Uterus (tissue), 4 donors: ENCODE measurements at places on chromosomes 1 and 21.

- H3K27me3 ChIP-seq = no peaks in the 10 kb centered on the region
- H3K4me3 ChIP-seq = no peak overlapping the region
- DNase-seq = no peak
Observed at GRCh38 chr1:222950892-222951291, 136.1 kb downstream of the DISP1 start.

- H3K4me3 ChIP-seq = no peak overlapping the region
- DNase-seq = no peak
- no peaks in the 10 kb centered on the region for H3K36me3 ChIP-seq
- no peaks in the 10 kb centered on the region for H3K27me3 ChIP-seq
Observed at GRCh38 chr1:230972855-230973271, 5.8 kb downstream of the TTC13 start.

GRCh38 chr1:39098546-39099250 lies 72.5 kb downstream of the NDUFS5 start:
- no peak overlapping the region for H3K4me3 ChIP-seq
- no peaks in the 10 kb centered on the region for H3K27me3 ChIP-seq
- H3K36me3 ChIP-seq = no peaks in the 10 kb centered on the region
- no peaks in the 10 kb centered on the region for H3K4me1 ChIP-seq

GRCh38 chr1:25117233-25117823 lies 115.0 kb downstream of the SYF2 start:
- H3K27me3 ChIP-seq = no peaks in the 10 kb centered on the region
- H3K27ac ChIP-seq = no peak overlapping the region
- DNase-seq = no peak

GRCh38 chr1:109517337-109517736 lies 7.8 kb upstream of the AMIGO1 start:
- no peak for DNase-seq
- no peak overlapping the region for H3K4me3 ChIP-seq
- no peak overlapping the region for H3K27ac ChIP-seq
- H3K36me3 ChIP-seq = no peaks in the 10 kb centered on the region

- no peaks in the 10 kb centered on the region for H3K27me3 ChIP-seq
- peak; percentile 33 for DNase-seq
- H3K4me1 ChIP-seq = no peaks in the 10 kb centered on the region
- H3K4me3 ChIP-seq = no peak overlapping the region
- no peak overlapping the region for H3K27ac ChIP-seq
- no peaks in the 10 kb centered on the region for H3K36me3 ChIP-seq
Observed at GRCh38 chr1:157490467-157491165, 61.7 kb downstream of the FCRL5 start.

- H3K36me3 ChIP-seq = no peaks in the 10 kb centered on the region
- H3K27me3 ChIP-seq = no peaks in the 10 kb centered on the region
- no peak for DNase-seq
- no peaks in the 10 kb centered on the region for H3K4me1 ChIP-seq
- no peak overlapping the region for H3K4me3 ChIP-seq
Observed at GRCh38 chr1:27070390-27071048, 57.9 kb upstream of the TENT5B start.

DNA sequence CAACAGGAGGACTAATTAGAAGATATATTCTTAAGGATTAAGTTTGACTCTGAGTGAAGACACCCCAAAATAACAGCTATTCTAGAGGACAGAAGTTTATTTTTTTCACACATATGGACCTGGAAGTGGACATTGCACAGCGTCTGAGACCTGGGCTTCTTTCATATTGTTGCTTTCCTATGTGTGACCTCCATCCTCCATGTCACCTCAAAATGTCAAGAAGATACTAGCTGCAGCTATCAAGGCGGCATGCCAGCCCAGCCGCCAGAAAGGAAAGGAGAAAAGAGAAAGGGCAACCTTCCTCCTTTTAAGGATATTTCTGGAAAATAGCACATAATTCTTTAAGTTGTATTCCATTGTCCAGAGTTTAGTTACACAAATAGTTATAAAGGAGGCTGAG lies 220.4 kb downstream of the PATJ start:
- H3K36me3 ChIP-seq = no peaks in the 10 kb centered on the region
- H3K27ac ChIP-seq = no peak overlapping the region
- DNase-seq = no peak

- H3K27ac ChIP-seq = peak overlapping the region; percentile 99
- H3K27me3 ChIP-seq = no peaks in the 10 kb centered on the region
- H3K4me3 ChIP-seq = peak overlapping the region; percentile 92
- no peaks in the 10 kb centered on the region for H3K36me3 ChIP-seq
Observed at GRCh38 chr1:22053861-22054770, 1.6 kb downstream of the CDC42 start.

DNA sequence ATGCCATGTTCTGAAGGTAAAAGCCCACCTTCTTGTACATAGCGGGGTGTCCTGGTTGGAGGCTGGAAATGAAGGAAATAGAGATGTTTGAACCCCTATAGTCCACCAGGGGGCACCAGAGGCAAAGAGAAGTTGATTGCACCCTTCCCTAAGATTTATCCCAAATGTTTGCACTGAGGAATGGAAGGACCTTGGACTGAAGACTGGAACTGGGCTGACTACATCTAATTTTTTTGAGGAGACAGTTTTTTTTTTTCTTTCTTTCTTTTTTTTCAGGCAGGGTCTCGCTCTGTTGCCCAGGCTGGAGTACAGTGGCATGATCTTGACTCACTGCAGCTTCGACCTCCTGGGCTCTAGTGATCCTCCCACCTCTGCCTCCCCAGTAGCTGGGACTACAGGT lies 55.3 kb upstream of the EIF4G3 start:
- H3K4me1 ChIP-seq = no peaks in the 10 kb centered on the region
- H3K27me3 ChIP-seq = no peaks in the 10 kb centered on the region
- no peak overlapping the region for H3K27ac ChIP-seq
- no peak for DNase-seq
- H3K36me3 ChIP-seq = no peaks in the 10 kb centered on the region

DNA sequence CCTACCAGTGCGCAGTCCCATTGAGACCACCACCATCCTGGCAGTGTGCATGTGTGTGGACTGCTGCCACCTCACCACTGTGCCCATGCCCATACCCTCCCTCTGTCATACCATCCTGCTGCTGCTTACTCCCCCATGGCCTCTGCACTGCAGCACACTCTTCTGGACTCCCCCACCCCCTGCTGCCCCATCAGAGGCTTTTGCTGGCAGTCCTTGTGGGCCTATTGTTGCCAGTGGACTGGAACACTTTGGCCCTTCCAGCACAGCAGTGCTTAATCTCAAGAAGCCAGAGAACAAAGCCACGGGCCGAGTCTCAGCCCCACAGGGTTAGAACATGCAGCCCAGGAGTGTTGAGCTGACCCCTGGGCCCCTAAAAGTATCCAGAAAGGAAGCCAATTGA lies 41.9 kb upstream of the IVNS1ABP start:
- H3K27ac ChIP-seq = no peak overlapping the region
- no peak for DNase-seq
- no peaks in the 10 kb centered on the region for H3K36me3 ChIP-seq
- no peak overlapping the region for H3K4me3 ChIP-seq
- no peaks in the 10 kb centered on the region for H3K4me1 ChIP-seq

DNA sequence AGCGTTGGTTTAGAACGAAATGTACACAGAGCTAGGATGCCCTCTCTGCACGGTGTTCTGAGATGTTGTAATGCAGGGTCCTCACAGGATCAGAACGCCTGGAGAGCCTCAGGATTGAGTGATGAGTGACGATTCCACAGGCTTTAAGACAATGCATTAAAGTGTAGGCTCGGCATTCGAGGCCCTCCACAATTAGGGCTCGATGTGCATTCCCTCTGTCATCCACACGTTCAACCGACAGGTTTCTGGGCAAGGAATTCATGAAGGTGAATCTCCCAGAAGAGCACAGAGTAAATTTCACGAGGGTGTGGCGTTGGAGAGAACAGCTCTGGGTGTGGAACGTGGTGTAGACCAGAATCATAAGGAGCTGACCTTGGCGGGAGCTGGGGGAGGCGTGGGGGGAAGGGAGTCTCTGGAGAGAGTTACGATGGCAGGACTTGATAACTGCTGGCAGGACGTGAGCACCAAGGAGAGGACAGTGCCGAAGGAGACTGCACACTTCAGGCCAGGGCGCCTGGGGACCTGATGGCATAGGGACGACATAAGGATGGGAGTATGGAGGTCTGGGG lies 51.0 kb upstream of the EFHD2 start:
- no peak overlapping the region for H3K4me3 ChIP-seq
- no peaks in the 10 kb centered on the region for H3K36me3 ChIP-seq
- no peak for DNase-seq
- no peak overlapping the region for H3K27ac ChIP-seq
- no peaks in the 10 kb centered on the region for H3K4me1 ChIP-seq

- no peaks in the 10 kb centered on the region for H3K27me3 ChIP-seq
- no peaks in the 10 kb centered on the region for H3K4me1 ChIP-seq
- no peak overlapping the region for H3K4me3 ChIP-seq
Observed at GRCh38 chr21:15567191-15567590, 162.6 kb upstream of the USP25 start.

DNA sequence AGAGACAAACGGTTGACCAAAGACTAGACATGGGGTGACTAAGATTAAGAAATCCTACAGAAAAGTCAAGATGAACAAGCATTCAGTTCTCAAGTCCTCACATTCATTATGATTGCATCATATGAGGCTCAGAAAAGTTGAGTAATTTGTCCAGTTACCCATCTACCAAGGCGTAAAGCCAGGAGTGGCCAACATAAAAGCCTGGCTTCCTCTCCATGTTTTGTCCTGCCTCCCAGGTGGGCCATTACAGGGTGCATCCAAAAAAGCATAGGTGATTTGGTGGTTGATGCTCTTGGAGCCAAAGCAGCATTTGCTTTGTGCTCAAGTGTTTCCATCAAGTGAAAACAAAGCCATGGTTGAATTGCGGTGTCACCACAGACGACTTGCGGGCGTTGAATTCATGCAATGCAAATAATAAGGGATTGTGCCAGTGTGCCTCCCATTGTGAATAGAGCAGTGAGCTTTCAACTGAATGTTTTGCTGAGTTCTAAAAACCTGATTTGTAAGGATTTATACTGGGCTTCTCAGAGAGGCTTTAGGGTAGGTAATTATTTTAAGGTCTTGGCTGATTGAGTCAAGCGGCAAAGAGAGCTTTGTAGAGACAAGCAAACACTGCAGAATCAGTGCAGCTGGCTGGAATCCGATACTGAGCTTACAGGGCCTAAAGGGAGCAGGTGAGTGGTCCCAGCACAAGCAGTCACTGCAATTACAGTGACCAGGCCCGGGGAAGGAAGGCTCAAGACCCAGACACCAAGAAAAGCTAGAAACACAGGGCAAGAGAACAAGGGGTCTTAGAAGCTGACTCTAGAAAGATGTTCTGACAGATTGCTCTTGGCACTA lies 54.1 kb downstream of the KCNJ15 start:
- no peaks in the 10 kb centered on the region for H3K36me3 ChIP-seq
- H3K4me1 ChIP-seq = no peaks in the 10 kb centered on the region

DNA sequence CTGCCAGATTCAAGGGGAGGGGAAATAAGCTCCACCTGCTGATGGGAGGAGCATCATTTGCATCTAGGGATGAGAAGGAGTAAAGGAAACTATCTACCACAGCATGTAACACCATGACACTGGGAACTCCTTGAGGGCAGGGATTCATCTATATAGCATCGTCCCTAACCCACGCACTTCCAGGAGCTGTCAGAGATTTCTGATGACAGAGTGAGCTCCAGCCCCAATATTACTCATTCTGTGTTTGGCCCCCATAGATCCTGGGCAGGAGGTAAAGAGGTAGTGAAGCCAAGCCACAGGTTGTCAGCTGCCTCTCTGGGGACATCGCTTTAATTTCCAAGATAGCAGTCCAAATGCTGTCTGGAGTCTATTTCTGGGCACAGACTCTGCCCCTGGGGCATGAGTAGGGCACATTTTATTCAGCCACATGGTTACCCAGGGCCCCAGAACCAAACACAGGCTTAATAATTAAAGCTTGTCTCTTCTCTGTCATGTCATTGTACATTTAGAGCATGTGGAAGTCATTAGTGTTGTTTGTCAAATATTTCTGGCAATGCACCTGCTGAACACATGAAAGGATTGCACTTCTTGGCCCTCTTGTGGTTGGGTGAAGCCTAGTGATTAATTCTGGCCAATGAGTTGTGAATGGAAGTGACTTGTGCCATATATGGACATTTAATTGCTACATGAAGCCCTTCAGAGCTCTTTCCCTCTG lies 105.9 kb upstream of the POU3F1 start:
- no peaks in the 10 kb centered on the region for H3K27me3 ChIP-seq
- no peaks in the 10 kb centered on the region for H3K36me3 ChIP-seq
- H3K4me1 ChIP-seq = no peaks in the 10 kb centered on the region
- DNase-seq = no peak

- no peak for DNase-seq
- H3K4me1 ChIP-seq = no peaks in the 10 kb centered on the region
- no peak overlapping the region for H3K27ac ChIP-seq
- H3K27me3 ChIP-seq = no peaks in the 10 kb centered on the region
- H3K36me3 ChIP-seq = no peaks in the 10 kb centered on the region
- no peak overlapping the region for H3K4me3 ChIP-seq
Observed at GRCh38 chr1:77375541-77375940, 93.7 kb downstream of the AK5 start.

- no peak overlapping the region for H3K4me3 ChIP-seq
- H3K27me3 ChIP-seq = no peaks in the 10 kb centered on the region
- no peaks in the 10 kb centered on the region for H3K4me1 ChIP-seq
- no peak for DNase-seq
Observed at GRCh38 chr1:182845379-182845778, 6.2 kb downstream of the DHX9 start.

DNA sequence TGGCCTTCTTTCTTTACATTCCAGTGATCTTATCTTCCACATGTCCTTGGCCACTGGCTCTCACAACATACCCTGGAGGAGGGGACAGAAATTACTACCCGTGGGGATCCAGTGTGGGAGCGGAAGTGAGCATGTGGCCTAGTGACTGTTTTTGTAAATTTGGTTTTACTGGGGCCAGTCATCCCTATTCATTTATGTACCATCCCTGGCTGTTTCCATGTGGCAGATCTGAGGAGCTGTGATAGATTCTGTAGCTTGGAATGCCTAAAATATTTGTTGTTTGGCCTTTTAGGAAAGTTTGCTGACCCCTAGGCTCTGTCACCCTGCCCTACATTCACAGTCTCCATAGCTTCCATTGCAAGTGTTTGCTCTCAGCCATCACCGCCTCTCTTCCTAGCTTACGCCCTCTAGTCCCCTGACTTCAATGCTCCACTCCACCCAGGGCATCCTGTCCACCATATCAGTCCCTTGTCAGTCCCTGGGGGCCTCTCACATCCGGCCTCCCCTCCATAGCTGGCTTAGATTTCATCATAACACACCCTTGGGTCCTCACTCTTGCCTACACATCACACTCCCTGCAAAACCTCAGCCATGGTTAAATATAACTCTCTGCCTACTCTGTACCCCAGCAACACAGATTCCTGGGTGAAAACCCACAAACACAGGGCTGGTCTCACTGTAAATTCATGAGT lies 25.8 kb downstream of the DHCR24 start:
- no peaks in the 10 kb centered on the region for H3K4me1 ChIP-seq
- no peak overlapping the region for H3K27ac ChIP-seq
- H3K36me3 ChIP-seq = no peaks in the 10 kb centered on the region
- no peak overlapping the region for H3K4me3 ChIP-seq
- H3K27me3 ChIP-seq = no peaks in the 10 kb centered on the region

DNA sequence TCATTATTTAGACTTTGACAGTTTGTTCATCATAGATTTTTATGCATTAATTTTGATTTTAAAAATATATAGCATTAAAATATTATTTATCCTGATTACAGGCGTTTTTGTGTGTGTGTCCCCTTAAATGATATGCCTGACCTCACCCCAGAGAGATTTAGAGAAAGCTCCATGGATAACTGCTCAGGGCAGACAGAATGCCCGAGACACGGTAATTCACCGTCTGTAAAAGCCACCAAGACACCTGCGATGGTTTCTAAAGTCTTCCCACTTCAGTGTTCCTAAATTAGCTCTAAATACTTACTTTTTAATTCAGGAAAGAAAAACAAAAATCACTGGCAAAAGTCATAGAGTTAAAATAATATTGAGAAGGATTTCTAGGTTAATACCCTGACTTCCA lies 350.6 kb upstream of the RUNX1 start:
- H3K27ac ChIP-seq = no peak overlapping the region
- H3K4me1 ChIP-seq = no peaks in the 10 kb centered on the region
